Activated T-cell treated with anti-CD3 and anti-CD28 coated beads, Interleukin-2, amount 50 U/mL, for 72 hours (primary cell): ENCODE measurements at places on chromosomes 7 and 10. TPM values are rescaled to one million over a fixed set of nuclear protein-coding genes. Genes with fewer than 3 reads are reported as not detected.

IFIT1B gene
- not detected for total RNA-seq

ANKMY2 gene
- total RNA-seq, result 11.9 TPM

SLF2 gene
- total RNA-seq, result 47.4 TPM

SCART1 gene
- 3.3 TPM for total RNA-seq

CYP2E1 gene
- total RNA-seq, result 0.83 TPM

GPR37 gene
- total RNA-seq, result not detected

CCDC71L gene
- total RNA-seq, result 24.1 TPM

KBTBD2 gene
- 30.1 TPM for total RNA-seq

AP1S1 gene
- 28.4 TPM for total RNA-seq

NODAL gene
- not detected for total RNA-seq

HGF gene
- total RNA-seq, result not detected

MYO1G gene
- total RNA-seq, result 606 TPM

SLC26A5 gene
- total RNA-seq, result not detected

TAS2R3 gene
- 1.8 TPM for total RNA-seq

NEURL1 gene
- 2.5 TPM for total RNA-seq

FAM241B gene
- 10.9 TPM for total RNA-seq

DNA sequence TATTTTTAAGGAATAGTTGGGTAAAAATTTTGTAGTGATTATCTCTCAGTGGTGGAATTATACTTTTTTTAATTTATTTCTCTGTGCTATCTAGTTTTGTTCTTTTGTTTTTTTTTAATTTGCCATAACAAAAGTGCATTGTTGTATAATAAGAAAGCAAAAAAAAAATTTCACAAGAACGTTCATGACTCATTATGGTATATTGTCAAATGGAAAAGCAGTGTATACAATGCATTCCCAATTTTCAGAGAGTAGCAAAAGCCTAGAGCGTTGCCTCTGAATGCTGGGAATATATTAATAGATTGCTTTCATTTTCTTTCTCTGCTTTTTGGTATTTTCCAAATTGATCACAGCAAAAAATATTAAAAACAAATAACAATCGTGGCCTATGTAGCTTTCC lies 46.3 kb upstream of the GPAM start:
- no peaks in the 10 kb centered on the region for H3K36me3 ChIP-seq
- no peak for DNase-seq
- H3K4me1 ChIP-seq, result no peaks in the 10 kb centered on the region

DNA sequence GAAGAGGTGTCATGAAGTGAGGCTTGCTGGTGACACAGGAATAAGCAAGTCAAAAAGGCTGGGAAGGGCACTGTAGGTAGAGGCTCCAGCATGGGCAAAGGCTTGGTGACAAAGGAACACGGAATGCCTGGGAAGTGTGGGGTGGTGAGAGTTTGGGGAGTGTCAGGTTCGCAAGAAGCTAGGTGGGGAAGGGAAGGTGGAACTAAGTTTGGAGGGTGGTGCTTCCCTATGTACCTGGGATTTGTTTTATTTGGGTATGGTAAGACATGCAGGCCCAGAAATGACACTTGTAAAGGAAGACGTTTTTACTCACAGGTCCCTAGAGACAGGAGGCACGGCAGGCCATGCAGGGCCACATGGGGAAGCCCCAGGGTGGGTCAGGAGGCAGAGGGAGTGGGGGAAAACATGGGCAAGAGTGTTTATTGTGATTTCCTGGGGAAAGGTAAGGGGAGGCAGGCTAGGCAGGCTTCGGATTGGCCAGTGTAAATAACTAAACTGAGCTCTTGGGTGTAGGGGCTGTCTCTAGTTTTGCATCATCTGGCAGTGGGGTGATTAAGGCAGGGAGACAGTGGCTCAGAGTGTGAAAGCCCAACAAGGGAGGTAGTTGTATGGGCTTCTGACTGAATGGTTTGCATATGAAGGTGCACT lies 52.1 kb downstream of the SH2D4B start:
- H3K27ac ChIP-seq, result no peak overlapping the region
- H3K4me3 ChIP-seq, result no peak overlapping the region
- no peak for DNase-seq
- no peaks in the 10 kb centered on the region for H3K27me3 ChIP-seq

- H3K27me3 ChIP-seq, result no peaks in the 10 kb centered on the region
- peaks cover 31% of the 10 kb centered on the region for H3K4me1 ChIP-seq
- H3K36me3 ChIP-seq, result no peaks in the 10 kb centered on the region
Observed at GRCh38 chr10:61891906-61892585, 9.5 kb upstream of the ARID5B start.

GRCh38 chr10:98833542-98833941 lies 386.8 kb upstream of the HPS1 start:
- no peaks in the 10 kb centered on the region for H3K4me1 ChIP-seq
- DNase-seq, result no peak
- H3K4me3 ChIP-seq, result no peak overlapping the region
- no peaks in the 10 kb centered on the region for H3K27me3 ChIP-seq
- no peak overlapping the region for H3K27ac ChIP-seq

- no peaks in the 10 kb centered on the region for H3K4me1 ChIP-seq
- no peak for DNase-seq
- H3K36me3 ChIP-seq, result no peaks in the 10 kb centered on the region
Observed at GRCh38 chr7:101333912-101334311, 12.3 kb upstream of the IFT22 start.

- peaks cover 5% of the 10 kb centered on the region for H3K4me1 ChIP-seq
- H3K27ac ChIP-seq, result peak overlapping the region; percentile 26
- H3K4me3 ChIP-seq, result no peak overlapping the region
- DNase-seq, result no peak
- peaks cover 7% of the 10 kb centered on the region for H3K27me3 ChIP-seq
Observed at GRCh38 chr7:37901236-37901827, 15.3 kb downstream of the SFRP4 start.

DNA sequence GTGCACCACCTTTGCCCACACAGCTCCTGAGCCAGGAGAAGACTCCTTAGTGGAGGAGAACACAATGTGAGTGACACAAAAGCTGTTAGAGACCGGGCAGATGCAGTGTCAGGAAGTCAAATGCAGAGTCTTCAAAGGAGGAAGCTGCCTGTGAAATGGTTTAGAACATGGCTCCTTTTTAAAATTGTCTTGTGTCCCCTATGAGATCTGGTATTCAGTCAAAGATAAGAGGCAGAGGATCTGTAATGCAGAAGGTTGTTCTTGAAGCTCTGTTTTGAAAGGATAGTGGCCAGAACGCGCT lies 133.0 kb downstream of the VIPR2 start:
- H3K27ac ChIP-seq, result no peak overlapping the region
- H3K4me1 ChIP-seq, result peaks cover 17% of the 10 kb centered on the region
- no peak overlapping the region for H3K4me3 ChIP-seq
- H3K36me3 ChIP-seq, result no peaks in the 10 kb centered on the region
- DNase-seq, result no peak
- peaks cover 35% of the 10 kb centered on the region for H3K27me3 ChIP-seq

DNA sequence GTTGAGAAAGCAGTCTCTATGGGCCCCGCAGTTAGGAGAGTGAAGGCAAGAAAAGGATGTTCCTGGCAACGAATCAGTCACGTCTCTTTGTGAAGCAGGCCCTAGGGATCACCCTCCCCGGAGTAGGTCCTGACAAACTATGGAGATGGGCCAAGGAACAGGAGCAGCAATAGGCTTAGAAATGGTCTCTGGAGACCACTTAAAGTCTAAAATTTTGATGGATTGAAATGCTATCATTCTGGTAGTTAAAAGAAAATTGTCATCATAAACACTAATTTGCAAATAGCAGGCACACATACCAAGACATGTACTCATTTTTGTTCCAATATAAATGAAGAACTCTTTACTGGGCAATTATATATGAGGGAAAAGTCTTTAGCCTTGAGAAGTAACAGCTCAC lies 123.5 kb downstream of the ITGB8 start:
- no peaks in the 10 kb centered on the region for H3K4me1 ChIP-seq
- H3K4me3 ChIP-seq, result no peak overlapping the region
- no peak overlapping the region for H3K27ac ChIP-seq
- DNase-seq, result no peak
- H3K36me3 ChIP-seq, result no peaks in the 10 kb centered on the region

GRCh38 chr7:51311166-51311565 lies 5.4 kb downstream of the COBL start:
- DNase-seq, result no peak
- no peak overlapping the region for H3K4me3 ChIP-seq

GRCh38 chr10:108902619-108903285 lies 1020.6 kb downstream of the XPNPEP1 start:
- H3K27ac ChIP-seq, result no peak overlapping the region
- H3K36me3 ChIP-seq, result peaks cover 3% of the 10 kb centered on the region
- DNase-seq, result no peak
- H3K4me1 ChIP-seq, result no peaks in the 10 kb centered on the region
- H3K4me3 ChIP-seq, result no peak overlapping the region

DNA sequence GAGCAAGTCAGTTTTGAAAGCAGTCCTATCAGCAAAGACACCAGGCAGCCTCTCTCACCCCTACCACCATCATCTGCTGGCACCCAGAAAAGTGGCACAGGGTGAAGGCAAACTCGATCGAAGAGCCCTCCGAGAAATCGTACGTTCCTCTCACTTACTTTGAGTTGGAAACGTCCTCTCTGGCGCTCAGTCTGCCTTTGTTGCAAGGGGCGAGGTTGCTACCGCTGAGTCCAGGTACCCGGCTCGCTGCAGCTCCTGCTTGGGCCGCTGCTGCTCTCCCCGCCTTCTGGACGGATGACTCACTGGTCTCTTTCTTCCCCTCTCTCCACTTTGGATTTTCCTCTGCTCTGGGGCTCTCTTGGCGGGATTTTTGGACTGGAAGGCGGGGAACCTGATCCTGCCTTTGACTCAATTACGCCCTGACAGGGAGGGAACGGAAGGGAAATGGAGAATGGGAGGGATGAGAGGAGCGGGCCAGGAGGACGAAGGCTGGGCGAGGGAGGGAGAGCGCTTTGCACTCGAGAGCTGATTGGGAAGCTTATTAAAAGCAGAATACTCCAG lies at the start of gene PTN:
PTN (minus strand) TSS at position 453 of the 561 bp plus-strand sequence. CDS start 88,760 bp downstream, outside the sequence.
- H3K36me3 ChIP-seq, result no peaks in the 10 kb centered on the region
- DNase-seq, result no peak
- peaks cover 9% of the 10 kb centered on the region for H3K27me3 ChIP-seq
- H3K4me1 ChIP-seq, result no peaks in the 10 kb centered on the region
- no peak within 1 kb of the TSS for H3K27ac ChIP-seq

- H3K27me3 ChIP-seq, result peaks cover 12% of the 10 kb centered on the region
- H3K27ac ChIP-seq, result no peak overlapping the region
- peaks cover 44% of the 10 kb centered on the region for H3K4me1 ChIP-seq
- H3K4me3 ChIP-seq, result no peak overlapping the region
Observed at GRCh38 chr10:8233832-8234259, 179.4 kb downstream of the GATA3 start.

DNA sequence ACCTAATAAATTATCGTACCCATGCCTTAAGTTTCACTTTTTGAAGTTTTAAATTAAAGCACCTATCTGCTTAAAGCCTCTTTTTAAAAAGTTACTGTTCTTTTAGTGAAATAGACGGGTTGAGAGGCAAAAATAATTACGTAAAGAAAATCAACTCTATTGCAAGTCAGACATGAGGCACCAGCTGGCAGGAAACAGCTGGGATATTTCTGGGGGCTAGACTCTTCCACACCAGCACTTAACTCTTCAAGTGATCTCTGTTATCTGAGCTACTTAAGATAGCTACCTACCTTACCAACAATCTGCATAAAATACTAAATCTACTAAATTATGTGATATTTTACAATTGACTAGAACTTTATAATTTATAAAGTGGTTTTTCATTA lies 35.8 kb downstream of the GBF1 start:
- H3K27me3 ChIP-seq, result no peaks in the 10 kb centered on the region
- no peak for DNase-seq
- H3K36me3 ChIP-seq, result peaks cover 4% of the 10 kb centered on the region
- H3K4me3 ChIP-seq, result peak overlapping the region; percentile 32

- no peaks in the 10 kb centered on the region for H3K36me3 ChIP-seq
- H3K4me1 ChIP-seq, result no peaks in the 10 kb centered on the region
- H3K4me3 ChIP-seq, result no peak overlapping the region
- H3K27ac ChIP-seq, result no peak overlapping the region
Observed at GRCh38 chr10:126880926-126881325, 24.3 kb upstream of the DOCK1 start.

DNA sequence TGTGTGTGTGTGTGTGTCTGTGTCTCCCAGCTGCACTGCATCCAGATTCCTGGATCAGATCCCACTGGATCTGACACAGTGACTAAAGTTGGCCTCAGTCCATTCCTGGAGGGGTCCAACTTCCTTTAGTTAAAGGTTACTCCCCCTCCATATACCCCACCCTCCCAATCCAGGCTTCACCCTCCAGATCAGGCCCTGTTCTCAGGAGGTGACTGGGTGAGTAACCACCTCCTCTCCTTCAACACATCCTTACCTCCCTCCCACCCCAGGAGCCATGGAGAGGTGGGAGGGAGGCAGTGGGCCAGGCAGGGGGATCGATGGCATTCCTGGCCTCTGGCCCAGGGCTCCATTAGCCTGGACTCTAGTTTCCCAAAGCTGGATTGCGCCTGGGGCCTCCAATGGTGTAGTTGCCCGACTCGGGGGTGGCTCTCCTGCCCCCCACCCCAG lies 11.3 kb downstream of the KCNIP2 start:
- H3K27ac ChIP-seq, result no peak overlapping the region
- no peaks in the 10 kb centered on the region for H3K27me3 ChIP-seq
- H3K36me3 ChIP-seq, result no peaks in the 10 kb centered on the region
- no peak for DNase-seq

DNA sequence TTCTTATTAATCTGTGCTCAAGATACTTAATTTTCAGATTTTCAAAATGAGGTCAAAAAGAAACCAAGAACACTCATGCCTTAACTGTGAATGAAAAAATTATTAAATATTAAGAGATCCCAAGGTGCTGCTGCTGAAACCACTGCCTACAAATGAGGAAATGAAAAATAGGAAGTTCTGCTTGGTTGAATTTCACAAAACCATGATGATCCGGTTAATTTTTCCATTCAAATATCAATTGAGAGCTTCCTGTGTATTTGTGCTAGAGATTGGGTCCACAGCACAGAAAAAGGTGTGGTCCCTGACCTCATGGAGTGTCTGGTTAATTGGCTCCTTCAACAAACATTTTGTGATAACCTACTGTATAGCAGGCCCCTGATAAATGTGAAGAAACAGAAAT lies 132.7 kb upstream of the YAE1 start:
- H3K27me3 ChIP-seq, result peaks cover 17% of the 10 kb centered on the region
- no peak overlapping the region for H3K27ac ChIP-seq
- H3K36me3 ChIP-seq, result no peaks in the 10 kb centered on the region
- no peak overlapping the region for H3K4me3 ChIP-seq
- no peaks in the 10 kb centered on the region for H3K4me1 ChIP-seq
- DNase-seq, result no peak

DNA sequence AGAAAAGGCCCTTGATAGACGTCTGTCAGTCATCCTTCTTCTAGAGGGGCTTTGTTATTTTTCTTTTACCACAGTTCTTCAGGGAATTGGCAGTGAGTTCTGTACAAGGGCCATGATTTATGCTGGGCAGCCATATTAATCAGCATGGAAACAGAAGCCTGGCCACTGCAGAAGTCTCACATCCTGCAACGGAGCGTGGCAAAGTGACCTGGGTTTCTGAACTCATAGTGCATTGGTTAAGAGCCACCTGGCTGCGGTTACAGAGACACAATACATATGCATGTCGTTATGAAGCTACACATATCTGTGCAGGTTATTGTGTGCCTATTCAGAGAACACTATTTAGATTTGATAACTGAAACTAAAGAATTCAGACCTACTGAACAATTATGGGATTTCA lies 419.4 kb upstream of the CELF2 start:
- no peak for DNase-seq
- H3K27ac ChIP-seq, result no peak overlapping the region
- no peaks in the 10 kb centered on the region for H3K36me3 ChIP-seq
- peaks cover 35% of the 10 kb centered on the region for H3K27me3 ChIP-seq
- no peaks in the 10 kb centered on the region for H3K4me1 ChIP-seq
- H3K4me3 ChIP-seq, result no peak overlapping the region
